ENCODE measurements at places on chromosomes 7 and 10.
A peak's percentile ranks its signal among the peaks of the same experiment; 100 is the strongest.

DNA sequence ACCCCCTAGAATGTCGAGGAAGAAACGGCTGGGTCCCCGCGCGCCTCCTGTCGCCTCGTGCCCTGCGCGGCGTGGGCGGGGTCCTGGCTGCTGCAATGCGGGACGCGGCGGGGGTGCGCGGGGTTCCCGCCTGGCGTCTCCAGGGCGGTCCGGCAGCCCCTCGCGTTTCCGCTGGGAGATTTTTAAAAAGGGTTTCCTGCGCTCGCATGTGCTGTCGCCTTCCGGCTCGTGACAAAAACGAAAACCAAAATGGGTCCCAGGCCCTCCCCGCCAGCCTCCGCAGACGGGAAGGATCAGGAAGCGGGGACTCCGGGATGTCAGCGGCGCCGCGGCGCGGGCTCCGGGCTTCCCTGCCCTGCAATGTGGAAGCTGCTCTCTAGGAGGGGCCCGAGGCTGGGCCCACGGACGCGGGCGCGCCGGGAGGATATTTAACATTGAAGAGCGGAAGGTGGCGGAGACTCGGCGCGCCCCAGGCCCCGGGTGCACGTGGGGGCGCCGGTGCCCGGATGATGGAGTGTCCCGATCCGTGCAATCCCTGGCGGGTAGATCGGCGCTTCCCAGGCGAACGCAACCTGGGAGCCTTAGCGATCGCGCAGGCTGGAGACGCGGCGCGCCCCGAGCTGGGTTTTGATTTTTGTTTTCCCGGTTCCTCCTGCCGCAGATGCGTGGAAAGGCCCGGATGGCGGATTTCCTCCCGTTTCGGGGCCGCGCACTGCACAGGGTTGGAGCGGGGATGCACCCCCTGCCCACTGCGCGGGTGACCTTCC lies 1.0 kb downstream of the PFKP start:
- DNase-seq: no peak

DNA sequence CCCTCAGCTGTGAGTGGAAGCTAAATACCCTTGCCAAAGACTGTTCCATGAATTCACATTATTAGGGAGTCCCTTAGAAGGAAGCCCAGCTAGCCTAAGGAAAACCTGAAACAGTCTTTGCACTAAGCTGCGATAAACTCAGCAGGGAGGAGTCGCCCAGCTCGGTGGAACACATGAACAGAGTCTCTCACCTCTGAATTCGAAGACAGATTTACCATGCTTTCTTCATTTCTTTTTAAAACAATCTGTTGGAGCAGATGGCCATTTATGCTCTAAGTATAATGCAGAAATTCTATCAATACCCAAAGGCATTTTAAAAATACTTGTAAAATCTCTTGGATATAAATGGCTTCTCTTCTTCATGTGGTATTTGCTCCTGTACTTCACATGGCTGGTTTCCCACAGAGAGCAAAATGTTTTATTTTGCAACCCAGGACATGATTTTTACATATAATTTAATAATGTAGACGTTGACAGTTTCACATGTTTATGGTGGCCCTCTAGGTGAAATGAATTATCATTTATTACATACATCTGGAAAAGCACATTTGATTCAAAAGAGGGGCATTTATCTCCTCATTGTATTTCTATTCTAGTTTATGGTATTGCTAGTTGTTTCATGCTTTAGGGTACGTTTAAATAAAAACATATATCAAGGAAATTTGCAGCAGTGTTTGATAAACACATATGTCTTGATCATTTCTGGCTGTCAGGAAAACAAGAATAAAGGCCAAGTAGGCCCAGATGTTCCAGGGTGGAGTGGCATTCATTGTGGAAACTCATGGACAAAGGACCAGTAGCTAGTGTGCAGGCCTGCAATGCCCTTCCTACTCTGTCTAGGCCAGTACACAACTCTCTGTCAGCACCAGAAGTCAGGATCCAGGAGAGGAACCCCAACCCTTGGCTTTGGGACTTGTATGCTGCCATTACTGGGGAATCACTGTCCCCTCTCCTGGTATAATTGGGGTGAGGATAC lies 52.2 kb downstream of the LRGUK start:
- DNase-seq: no peak

GRCh38 chr7:130356121-130356875 lies 11.7 kb downstream of the CPA5 start:
- DNase-seq: peak; percentile 68

DNA sequence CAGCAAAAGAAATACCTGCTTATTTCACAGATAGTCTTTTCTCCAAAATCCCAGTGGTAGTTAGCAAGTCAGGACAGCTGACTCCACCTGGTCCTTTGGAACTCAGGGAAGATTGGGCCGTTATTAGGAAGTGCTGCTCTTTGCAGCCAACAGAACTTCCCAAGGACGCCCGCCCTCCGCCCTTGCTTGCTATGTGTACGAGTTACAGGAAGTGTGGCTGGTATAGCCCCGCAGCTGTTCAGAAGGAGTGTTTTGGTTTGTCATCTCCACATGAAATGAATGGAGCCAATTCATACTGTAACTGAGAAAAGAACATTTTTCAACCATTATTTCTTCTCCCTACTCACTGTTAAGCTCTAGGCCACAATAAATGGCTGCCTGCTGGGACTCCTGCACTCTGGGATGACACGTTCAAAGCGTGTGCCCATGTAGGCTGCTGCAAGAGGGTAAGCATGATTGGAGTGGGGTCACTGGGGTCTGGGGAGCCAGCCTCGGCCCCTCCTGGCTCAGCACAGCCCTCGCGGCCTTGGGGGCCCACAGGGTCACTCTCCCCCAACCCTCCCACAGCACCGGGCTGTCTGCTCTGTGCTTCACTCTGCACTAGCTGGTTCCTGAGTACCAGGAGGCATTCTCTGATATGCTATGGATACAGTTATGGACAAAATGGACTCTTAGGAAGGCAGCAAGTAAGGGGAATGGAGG lies 244.0 kb downstream of the EBF3 start:
- DNase-seq: no peak

- DNase-seq: no peak
Observed at GRCh38 chr7:29239638-29240037, 45.1 kb downstream of the CHN2 start.

GRCh38 chr10:68566955-68567354 lies 6.8 kb downstream of the TET1 start:
- no peak for DNase-seq

DNA sequence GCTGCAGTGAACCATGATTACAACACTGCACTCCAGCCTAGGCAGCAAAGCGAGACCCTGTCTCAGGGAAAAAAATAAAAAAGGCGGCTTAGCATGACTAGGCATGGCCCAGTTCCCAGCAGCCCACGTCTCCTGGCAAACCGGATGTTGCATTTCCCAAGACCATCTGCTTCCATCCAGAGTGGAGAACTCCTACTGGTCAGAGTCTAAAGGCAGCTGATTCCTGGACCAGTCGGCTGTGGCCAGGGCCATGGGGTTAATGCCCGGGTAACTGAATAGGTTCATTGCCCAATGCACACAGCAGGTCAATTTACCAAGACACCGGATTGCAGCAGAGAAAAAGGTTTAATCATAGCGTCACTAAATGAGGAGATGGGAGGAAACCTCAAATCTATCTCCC lies 133.1 kb downstream of the MYL10 start:
- DNase-seq: no peak

DNA sequence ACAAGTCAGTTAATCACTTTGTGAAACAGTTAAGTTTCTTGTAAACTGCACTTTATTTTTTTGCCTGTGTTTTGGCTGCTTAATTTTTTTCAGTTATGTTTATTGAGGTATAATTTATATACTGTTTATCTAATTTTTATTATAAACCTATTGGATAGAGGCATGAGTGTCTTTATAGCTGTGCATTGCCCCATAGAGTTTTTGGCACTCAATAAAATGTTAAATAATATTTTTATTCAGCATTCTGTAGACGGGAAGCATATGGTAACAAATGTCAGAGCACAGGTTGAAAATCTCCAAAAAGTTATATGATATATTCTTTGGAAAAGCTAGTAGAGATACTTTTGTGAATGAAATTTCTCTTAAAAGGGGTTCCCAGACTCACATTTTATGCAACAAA lies 243.8 kb upstream of the KAT6B start:
- DNase-seq: no peak

DNA sequence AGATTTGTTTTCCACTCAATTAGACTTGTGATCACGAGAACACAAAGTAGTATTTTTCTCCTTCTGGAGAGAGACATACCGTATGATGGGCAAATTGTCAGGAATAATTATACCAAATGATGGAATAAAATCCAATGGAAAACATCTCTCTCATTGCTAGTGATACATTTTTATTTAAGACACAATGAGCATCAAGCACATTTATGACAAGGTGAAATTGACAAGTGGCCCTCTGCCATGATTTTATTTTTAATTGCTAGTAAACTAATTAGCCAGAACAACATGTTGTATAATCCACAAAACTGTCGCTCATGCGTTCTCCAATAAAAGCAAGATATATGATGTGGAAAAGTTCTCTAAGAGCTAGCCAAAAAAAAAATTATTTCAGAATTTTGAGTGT lies 620.8 kb downstream of the AUTS2 start:
- no peak for DNase-seq
